ENCODE measurements at places on chromosomes 1 and 21.

- no peak for DNase-seq
These were observed 13.6 kb downstream of the INAVA start for GRCh38 chr1:200908191-200908868.

DNA sequence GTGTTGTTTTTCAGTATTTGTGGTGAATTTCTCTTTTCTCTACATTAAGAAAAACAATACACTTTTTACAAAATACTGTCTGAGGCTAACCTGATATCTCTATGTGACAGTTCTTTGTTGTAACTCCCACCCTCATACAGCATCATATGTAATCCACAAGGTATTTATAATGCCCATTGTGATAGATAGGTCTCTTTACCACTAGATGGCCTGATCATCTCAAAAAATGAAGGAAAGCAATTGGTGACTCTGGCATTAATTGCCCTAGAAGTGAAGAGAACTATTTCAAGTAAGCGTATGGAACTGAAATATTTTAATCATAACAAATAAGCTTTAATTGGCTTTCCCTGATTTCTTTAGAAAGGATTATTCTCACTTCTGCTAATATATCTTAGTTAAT is 36.2 kb upstream of the HFM1 start:
- DNase-seq: no peak

GRCh38 chr1:239301251-239301650 is 85.1 kb upstream of the CHRM3 start:
- DNase-seq: no peak

DNA sequence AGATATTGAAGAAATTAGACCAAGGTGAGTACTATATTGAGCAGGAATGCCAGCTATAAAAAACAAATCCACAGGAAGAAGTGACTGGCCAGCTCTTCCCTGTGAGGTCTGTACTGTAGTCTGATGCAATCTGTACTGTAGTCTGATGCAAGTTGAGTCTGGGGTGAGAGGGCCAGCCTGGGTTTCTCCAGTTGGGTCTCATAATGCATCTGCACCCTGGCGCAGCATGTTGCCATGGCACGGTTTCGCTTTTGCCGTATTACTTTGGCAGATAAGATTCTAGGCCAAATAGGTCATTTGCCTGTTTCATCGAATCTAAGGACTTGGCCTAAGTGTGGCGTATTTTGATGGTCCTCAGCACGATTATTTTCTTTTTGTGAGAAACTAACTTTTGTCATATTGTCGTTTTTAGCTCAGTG is 24.4 kb upstream of the PGD start:
- DNase-seq: no peak

DNA sequence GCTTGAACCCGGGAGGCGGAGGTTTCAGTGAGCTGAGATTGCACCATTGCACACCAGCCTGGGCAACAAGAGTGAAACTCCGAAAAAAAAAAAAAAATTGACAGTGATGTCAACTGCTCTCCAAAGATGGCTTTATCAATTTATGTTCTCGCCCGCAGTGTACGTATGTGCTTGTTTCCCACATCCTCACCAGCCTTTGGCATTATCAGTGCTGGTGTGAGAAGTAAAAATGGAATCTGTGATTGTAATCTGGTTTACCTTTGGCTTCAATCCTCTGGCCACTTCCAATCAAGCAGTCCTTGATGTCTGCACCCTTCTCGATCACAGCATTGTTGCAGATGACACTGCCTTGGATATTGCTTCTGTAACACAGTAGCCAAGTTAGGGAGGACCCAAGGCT is 14.4 kb upstream of the PTCH2 start:
- DNase-seq: no peak

DNA sequence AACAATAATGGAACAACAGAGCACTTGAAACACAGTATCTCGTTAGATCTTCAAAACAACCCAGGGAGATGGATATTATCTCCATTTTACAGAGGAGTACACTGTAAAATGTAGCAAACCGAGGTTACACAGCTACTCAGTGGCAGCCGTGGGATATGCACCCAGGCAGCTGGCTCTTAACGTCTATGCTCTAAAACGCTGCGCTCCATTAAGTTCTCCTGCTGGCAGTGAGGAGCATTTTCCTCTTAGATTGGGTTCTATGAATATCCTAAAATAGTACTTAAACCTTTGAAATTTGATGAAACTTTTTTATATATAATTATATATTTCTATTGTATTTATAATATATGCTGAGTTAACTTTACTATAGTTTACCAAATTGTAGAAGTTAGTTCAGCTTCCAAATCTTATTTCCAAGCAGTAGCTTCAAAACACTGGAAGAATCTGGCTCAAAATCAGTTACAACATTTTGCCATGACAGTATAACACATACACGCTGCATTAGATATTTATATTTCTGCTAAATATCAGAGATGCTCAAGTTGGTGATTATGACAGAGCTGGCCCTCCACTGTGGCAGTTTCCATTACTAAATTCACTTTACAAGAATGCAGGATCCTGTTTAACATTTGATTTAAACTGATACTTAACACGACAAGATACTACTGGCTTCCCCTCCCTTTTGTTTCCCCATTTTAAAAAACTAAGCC is 49.5 kb downstream of the TGFBR3 start:
- no peak for DNase-seq

- no peak for DNase-seq
These were observed 119.1 kb downstream of the PTPRU start for GRCh38 chr1:29355375-29355774.

GRCh38 chr1:81298266-81298665 is 502.5 kb upstream of the ADGRL2 start:
- no peak for DNase-seq

DNA sequence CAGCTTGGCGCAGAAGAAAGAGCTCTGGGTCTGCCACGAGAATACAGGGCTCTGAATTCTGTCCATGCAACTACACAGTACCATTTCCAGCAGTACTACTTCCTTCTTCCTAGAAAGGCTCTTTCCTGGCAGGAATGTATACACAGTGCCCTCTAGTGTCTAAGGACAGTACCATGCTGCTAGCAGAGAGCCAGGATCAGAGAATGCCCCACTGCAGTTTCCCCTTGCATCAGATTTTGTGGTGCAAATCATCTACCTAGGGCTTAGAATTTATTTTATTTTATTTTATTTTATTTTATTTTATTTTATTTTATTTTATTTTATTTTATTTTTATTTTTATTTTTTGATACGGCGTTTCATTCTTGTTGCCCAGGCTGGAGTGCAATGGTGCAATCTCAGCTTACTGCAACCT is 50.8 kb downstream of the PAX7 start:
- no peak for DNase-seq

DNA sequence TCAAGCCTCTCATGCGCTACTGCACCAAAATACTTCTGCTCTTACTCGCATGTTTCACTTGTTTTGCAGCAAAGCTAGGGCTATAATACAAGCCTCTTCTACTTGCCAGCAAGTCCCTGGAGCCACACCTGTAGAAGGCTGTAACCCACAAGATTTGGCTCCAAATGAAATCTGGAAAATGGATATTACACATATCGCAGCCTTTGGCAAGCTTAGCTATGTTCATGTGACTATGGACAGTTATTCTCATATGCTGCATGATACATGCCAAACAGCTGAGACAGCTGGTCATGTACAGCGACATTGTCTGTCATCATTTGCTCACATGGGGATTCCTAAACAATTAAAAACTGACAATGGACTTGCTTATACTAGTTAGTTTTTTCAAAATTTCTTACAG is 270.3 kb downstream of the COL11A1 start:
- DNase-seq: no peak

DNA sequence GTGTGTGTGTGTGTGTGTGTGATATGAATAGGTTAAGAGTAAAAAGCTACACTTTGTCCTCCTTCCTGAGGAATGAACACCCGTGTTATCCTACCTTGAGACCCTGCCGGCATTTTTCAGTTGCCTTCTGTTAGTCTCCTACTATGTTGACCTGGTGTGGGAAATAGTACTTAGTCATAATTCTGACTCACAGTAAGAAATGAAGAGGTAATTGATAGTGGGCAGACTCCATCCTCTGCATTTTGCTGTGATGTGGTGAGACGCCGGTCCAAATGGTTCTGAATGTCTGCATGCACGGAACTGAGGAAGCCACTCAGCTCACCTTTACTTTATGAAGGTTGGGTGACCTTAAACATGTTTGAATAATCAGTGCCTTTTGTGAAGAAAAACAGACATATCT is 12.6 kb downstream of the CD101 start:
- DNase-seq: no peak

DNA sequence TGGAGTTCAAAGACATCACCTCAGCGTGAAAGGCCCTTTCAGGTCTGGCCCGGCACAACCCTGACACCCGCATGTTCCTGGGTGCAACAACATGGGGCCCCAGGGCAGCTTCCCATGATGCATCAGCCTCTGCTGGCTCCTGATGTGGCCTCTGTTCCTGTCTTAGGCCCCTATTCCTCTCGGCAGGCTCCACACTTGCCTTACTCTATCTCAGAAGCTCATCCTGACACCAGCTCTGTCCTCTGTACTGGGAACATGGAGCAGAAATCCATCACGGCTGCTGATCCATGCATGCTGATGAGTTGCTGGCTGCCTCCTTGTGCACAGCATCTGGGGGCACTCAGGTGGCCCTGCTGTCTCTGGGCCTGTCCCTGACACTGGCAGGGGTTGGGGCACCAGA is 74.6 kb downstream of the ADARB1 start:
- DNase-seq: no peak

DNA sequence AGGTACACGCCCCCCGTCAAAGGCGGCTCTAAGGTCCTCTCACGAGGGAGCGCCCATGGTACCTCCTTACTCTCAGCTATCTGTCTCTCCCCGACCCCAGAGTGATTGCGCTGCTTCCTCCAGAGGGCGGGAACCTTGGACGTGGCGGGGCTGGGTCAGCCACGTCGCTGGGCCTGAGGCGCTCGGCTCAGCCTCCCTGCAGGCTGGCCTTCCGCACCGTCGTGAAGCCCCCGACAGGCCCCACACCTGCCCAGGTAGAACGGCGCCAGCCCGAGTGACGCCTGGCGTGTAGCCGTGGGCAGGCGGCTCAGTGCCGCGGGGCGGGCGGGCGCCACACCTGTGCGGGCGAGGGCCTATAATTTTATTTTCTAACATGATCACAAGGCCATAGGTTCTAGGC is 122.2 kb upstream of the BEND5 start:
- DNase-seq: no peak

GRCh38 chr1:108557296-108557695 is 2.6 kb upstream of the EEIG2 start:
- no peak for DNase-seq

DNA sequence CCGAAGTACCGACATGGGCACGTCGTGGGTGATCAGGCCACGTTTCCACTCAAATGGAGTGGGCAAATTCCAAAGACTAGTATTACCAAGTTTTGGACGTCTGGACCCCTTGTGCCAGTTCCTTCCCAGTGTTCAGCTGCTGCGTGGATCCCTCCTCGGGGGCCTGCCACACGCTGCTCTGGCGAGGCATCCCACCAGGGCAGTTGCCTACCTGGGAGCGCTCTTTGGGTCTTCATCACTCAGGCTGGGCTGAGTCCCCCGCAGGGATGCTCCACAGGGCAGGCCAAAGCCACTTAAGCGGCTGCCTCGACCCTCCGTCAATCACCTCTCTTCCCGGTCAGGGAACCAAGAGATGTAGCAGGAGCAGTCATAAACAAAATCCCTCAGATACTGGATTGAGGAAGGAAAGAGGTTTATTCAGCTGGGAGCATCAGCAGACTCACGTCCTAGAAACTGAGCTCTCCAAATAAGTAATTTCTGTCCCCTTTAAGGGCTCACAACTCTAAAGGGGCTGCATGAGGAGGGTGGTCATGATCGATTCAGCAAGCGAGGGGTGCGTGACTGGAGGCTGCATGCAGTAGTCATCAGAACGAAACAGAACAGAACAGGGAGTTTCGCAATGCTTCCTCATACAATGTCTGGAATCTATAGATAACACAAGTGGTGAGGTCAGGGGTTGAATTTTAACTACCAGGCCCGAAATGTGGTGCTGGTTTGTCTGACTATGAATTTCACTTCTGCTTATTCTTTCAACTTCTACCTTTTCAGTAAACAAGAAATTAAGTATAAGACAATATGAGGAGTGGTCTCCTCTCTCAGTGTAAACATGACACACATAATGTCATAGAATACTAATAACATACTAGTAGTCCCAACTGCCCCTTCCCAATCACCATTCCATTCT is 998.6 kb upstream of the NCAM2 start:
- DNase-seq: no peak

- DNase-seq: no peak
These were observed 115.7 kb upstream of the CACYBP start for GRCh38 chr1:174884038-174884437.

DNA sequence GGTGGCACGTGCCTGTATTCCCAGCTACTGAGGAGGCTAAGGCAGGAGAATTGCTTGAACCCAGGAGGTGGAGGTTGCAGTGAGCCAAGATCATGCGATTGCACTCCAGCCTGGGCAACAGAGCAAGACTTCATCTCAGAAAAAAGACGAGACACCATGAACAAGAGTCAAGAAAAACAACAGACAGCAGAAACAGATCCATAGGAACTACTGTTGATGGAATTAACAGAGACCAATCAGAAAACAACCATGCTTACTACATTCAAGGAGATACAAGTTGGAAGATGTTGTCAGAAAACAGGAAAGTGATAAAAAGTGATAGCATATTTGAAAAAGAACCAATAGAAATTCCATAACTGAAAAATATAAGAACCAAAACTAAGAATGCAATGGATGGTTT is 19.3 kb upstream of the OTUD3 start:
- no peak for DNase-seq

DNA sequence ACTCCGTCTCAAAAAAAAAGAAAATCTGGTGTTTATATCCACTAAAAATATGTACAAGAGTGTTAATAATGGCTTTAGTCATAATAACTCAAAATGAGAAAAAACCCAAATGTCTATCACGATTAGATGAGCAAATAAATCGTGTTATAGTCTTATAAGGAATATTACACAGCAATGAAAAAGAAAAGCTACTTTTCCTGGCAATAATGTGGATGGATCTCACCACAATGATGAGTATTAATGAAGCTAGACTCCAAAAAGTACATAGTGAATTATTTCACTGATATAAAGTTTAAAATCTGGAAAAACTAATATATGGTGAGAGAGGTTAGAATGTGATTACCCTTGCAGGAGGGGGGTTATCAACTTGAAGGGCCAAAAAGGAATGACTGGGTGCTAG is 9.7 kb downstream of the CD244 start:
- no peak for DNase-seq

DNA sequence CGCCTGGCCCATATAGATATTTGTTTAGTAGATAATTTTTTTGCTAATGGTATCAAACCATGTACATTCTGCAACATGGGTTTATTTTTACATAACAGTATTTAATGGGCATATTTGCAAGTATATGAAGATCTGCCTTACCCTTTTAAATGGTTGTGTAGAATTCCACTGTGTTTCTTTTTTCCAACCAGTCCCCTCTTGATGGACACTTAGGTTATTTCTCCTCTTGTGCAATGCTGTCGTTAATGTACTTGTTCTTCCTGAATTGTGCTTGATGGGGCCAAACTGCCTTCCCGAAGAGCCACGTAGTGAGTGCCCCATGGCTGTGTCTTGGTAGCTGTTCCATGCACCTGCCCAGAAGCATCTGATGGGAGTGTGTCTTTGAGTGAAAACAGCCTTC is 39.4 kb upstream of the EFHD2 start:
- no peak for DNase-seq

- no peak for DNase-seq
These were observed 10.0 kb downstream of the PDPN start for GRCh38 chr1:13593511-13594131.

GRCh38 chr1:143680304-143680703 is 291.5 kb downstream of the FAM72C start:
- no peak for DNase-seq
